NCI-H510A treated with DMSO at 0.1 percent for 48 hours (cell line): ENCODE measurements at places on chromosomes 5 and 9.

GRCh38 chr5:149324641-149325040, 20.7 kb upstream of the GRPEL2 start:
- DNase-seq = no peak

GRCh38 chr5:129915415-129915814, 11.2 kb downstream of the CHSY3 start:
- DNase-seq = no peak

GRCh38 chr9:130698514-130698913, 4.9 kb downstream of the EXOSC2 start:
- no peak for DNase-seq

- no peak for DNase-seq
Observed at GRCh38 chr5:138527170-138527569, 15.9 kb downstream of the ETF1 start.

DNA sequence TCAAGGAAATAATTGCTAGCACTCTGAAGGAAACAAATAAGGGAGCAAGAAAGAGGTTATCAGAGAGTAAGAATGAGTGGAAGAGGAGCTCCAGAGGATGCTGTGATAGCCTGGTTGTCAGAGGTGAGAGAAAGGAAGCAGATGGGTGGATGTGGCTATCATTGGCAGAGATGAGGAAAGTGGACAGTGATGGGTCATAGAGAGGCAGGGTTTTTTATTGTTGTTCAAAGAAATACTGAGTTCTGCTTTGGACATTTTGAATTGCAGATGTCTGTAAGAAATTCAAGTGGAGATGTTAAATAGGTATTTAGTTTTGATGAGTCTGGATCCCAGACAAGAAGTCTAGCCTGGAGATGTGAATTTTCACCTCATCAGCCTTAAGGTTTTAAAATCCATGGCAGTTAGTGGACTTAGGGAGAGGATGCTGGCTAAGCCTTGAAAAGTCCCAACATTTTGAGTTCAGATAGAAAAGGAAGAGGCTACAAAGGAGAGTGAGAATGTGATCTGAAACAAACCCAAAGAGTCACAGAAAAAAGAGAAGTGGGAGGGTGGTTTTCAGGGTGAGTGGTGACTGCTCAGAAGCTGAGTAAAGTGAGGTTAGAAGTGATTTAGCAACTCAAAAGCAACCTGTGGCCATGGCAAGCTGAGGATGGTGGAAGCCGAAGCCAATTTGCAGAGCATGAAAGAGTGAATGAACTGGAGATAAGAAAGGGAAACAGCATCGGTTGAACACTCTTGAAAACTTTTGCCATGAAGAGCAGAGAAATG, 50.4 kb downstream of the PPIC start:
- no peak for DNase-seq

GRCh38 chr5:44412286-44412685, 23.1 kb upstream of the FGF10 start:
- no peak for DNase-seq

GRCh38 chr5:135868681-135869080, 27.0 kb downstream of the IL9 start:
- no peak for DNase-seq

DNA sequence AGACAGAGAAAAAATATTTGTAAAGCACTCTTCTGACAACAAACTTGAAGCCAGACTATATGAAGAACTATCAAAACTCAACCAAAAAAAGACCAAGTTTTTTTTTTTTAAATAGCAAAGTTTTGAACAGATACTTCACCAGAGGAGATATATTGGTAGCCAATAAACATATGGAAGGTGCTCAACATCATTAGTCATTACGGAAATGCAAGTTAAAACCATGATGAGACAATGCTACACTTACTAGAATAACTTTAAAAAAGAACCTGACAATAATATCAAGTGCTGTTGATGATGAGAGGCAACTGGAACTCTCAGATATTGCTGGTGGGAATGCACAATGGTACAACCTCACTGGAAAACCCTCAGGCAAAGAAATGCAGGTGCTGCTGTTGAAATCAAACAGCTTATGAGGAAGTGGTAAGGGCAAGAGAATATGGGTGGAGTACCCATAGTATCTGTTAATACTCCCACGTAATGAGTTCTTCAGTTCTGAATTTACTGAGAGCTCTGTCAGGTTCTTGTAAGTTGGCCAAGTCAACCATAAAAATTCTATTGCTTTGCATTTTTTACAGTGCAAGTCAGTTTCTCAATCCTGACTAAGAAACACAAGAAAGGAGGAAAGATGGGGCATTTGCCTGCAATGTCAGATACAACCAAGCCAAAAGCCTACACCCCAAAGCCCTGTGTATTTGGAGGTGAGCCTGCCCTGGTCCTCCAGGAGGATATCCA, 87.3 kb upstream of the GNAQ start:
- no peak for DNase-seq

- DNase-seq = no peak
Observed at GRCh38 chr5:139275956-139276355, 17.6 kb upstream of the MATR3 start.

- DNase-seq = no peak
Observed at GRCh38 chr9:27527702-27528075, 1.9 kb downstream of the MOB3B start.

DNA sequence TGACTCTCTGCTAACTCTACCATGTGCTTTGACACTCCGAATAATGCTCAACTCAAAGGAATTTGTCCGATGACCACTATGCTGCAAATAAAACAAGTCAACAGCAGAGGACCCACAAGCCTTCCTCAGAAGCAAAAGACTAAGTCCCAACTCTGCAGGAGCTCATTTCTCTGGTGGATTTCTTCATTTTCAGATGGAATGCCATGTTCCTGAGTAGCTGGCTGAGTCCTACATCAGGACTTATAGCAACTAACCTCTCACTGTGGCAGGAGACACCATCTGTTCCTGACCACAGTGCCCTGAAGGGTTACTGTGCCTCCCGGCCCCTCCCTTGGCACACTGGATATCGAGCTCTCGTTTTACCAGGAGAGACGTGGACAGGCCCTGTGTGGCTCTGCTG, 20.8 kb downstream of the LHFPL2 start:
- DNase-seq = no peak

DNA sequence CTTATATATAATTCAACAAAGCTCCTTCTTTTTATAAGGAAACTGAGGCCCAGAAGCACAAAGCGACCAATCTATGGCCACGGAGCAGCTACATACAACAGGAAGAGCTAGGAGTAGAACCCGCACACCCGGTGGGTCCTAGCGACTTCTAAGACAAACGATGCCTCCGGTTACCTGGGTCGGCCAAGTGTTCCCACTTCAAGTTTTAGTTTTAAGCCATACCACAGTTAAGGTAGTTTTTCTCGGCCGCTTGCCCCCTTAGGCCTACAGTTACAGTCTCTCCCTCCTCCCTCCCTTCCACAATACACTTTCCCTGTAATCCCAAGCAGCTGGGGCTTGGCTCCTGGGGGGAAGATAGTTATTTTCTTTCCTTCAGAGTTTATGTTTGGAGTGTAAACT, 533 bp downstream of the SREK1IP1 start:
- DNase-seq = peak; percentile 1

GRCh38 chr9:6959270-6960000, 201.7 kb downstream of the KDM4C start:
- DNase-seq = peak; percentile 12

DNA sequence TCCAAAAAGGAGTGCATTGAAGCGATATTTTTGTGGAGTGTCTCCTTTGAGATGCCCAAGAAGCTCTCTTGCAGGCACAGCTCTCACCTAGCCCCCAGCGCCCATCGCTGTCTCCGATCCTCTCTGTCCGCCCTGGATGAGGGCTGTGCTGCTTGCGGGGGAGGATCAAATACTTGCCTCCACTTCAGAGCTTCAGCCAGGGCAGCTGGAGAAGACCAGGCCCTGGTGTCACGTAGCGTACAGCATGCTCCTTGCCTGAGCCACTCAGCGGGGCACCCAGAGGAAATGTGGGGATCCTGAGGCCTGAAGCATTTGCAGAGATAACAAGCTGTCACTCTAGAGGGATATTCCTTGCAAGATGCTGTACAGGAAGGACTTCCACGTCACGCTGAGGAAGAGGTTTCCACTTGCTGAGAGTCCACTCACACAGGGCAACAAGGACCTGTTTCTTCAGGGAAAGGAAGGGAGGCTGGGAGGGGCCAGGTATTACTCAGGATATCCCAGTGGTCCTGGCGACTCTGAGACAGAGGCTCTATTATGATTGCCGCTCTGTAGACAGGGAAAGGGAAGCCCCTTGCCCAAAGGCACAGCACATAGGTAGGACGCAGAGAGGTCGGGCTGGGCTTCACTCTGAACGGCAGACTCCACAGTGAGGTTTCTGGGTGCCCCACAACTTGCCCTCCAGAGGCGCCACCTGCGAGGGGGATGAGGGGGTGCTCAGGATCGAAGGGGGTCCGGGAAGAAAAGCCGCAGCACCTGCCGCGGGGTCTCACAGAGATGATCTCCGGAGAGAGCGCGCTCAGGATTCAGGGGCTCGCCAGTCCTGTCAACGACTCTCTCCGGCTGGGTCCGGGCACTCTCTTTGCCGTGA, 64.0 kb downstream of the CRB2 start:
- no peak for DNase-seq

- no peak for DNase-seq
Observed at GRCh38 chr5:158175934-158176481, 317.1 kb upstream of the CLINT1 start.

DNA sequence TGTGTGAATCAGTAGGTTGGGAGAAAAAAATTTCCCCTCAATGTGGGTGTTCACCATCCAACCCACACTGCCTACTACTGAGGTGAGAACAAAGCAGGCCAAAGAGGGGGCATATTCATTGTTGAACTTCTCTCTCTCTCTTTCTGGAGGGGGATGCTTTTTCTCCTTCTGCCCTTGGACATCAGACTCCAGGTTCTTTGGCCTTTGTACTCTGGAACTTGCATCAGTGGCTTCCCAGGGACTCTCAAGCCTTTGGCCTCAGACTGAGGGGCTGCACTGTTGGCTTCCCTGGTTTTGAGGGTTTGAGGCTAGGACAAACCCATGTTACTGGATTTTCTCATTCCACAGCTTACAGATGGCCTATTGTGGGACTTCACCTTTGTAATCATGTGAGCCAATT, 417.2 kb downstream of the ELAVL2 start:
- no peak for DNase-seq

DNA sequence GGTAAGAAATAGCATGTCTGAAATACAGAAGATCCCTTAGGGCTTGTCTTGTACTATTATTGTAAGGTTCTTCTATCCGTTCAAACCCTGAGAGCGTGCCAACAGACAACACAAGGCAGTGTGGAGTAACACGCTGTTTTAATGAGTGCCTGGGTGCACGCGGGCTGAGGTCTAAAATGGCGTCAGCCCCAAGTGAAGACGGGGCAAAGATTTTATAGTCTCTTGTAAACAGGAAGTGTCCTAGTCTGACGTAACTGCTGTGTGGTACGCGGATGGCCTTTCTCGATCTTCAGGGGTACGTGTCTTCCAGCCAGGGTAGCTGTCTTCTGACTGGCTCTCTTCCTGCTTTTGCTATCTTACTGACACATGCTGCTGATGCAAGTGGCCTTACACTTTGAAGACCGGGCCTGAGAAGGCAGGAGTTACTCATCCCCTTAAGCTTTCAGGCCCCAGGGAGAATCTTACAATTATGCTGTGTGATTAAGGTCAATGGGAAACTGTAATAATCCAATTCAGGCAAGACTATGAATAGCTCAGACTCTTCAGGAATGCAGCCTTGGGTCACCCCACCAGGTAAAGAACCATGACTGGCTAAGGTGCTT, 1812.0 kb upstream of the CDH9 start:
- DNase-seq = no peak

GRCh38 chr9:14935964-14936363, 25.7 kb upstream of the FREM1 start:
- DNase-seq = no peak

GRCh38 chr9:93207326-93207814, 23.4 kb downstream of the WNK2 start:
- peak; percentile 20 for DNase-seq

GRCh38 chr9:134327671-134328231, 1.5 kb downstream of the RXRA start:
- no peak for DNase-seq

GRCh38 chr5:155250596-155250995, 237.0 kb downstream of the KIF4B start:
- no peak for DNase-seq

- DNase-seq = no peak
Observed at GRCh38 chr9:116155698-116156039, 2.1 kb downstream of the PAPPA start.

GRCh38 chr9:135968083-135968476, 6.9 kb upstream of the UBAC1 start:
- DNase-seq = no peak

DNA sequence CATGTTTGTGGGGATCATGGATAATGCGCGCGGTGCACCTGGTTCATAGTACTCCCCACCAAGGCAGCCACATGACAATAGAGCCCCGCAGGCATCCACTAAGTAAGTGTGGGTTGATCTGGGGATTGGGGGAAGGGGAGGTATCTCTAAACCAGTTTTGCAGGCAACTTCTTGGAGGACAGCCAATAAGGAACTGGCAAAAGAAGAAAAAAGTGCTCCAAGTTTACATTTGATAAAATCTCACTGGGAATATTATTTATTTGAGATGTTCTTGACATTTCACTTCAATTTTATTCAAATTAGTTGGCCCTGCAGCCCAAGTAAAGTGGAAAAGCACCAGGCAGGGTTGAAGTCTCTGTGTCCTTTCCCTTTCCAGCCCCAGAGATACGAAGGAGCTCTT, 8.5 kb downstream of the FBP1 start:
- DNase-seq = no peak

DNA sequence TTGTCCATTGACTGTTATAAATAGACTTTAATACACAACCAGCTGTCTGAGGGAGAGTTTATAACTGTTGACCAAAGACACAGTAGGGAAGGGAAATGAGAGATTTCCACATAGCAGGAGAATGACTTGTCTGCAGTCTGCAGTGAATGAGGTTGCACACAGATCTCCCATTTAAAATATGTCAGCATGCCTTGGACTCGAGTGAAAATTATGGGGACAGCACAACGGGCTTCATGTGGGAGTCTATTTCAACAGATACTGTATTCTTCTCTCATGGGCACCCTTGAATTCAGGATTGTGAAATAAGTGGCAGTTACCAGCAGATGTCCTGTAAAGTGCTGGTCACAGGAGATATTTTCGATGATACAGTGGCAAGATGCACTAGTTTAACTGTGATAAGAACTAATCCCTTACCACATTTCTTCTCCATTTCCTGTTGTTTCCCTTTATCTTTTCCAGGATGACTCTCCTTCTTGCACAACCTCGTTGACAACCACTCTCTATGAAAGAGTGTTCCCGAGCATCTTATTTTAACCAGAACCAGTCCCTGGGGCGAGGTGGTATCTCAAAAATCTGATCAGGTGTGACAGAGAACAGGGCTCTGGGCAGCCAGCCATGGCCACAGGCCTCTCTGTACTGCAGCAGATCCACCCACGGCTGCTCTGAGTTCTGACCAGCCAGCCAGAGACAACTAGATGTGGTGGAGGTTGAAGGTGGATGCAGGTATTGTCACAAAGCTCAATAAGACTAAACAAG, 51.5 kb upstream of the MAP3K1 start:
- DNase-seq = no peak

- DNase-seq = no peak
Observed at GRCh38 chr5:569868-570361, 42.2 kb upstream of the CEP72 start.

DNA sequence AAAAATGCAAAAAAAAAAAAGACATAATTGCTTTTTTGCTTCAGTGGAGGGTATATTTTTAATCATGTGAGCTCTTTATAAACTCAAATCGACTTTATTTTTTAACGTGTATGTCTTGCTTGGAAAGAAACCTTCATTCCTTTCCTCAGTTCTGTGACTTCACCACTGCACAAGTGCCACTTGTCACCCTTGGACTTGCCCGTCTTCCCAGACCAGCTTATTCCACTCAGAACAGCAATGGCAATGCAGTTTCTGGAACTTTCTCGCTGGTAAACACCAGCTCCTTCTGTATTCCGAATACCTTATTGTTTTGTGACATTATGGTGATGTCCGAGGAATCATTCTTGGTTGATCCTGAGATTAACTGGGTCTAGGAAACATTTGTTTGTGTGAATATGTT, 440.5 kb upstream of the ADAMTS16 start:
- DNase-seq = no peak
